ENCODE measurements at places on chromosomes 1 and 21. TPM values are rescaled to one million over a fixed set of nuclear protein-coding genes. Genes with fewer than 3 reads are reported as not detected.

GRCh38 chr1:200473698-200474371, 64.0 kb upstream of the ZNF281 start:
- no peak for DNase-seq

GRCh38 chr1:117562581-117563491, 43.0 kb upstream of the TENT5C start:
- DNase-seq: no peak

DNA sequence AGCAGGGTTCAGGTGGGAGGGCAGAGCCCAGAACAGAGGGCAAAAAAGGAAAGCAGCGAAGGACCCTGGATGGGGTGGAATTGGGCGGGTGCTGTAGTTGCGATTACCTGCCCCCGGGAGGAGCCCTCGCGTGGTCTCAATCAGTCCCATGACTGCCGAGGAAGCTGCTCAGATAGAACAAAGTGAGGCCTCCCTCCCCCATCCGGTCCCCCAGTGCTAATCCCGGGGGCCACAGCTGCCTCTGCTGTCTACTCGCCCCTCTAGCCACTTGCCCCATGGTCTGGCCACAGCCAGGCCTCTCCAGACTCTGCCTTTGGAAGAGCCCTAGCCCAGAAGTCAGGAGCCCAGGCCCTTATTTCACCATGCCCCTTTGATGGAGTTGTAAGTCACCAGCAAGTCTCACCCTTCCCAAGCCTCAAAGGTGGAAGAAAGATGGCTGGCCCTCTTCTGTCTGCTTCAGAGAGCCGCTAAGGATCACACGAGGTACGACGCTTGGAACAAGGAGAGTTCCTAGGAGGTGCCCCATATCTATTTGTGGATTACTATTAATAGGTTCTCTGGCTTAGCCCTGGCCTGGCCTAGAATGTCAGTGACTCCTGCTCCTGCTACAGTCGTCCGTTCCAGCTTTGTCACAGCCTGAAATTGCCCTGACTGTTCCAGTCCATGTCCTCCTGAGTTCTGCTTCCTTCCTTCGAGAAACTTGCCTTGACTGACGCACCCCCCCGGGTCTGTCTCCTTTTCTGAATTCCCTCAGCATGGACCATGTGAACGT, 16.4 kb downstream of the ECHDC2 start:
- peak; percentile 29 for DNase-seq

DNA sequence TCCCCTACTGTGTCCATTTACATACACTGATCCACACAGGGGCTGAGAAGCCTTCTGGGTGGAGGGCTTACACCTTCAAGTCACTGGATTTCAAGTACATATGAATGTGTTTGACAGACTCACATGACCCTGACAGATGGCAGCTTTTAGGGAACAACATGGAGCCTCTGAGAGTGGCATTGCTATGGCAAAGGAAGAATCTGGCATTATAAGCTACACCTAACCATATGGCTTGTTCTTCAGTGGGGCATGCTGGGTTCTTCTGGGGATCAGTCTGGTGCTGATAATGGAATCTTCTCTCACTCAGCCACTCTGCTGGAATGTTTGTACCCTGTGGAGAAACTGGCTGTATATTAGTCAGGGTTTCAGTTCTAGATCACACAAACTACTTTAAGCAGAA, 68.5 kb upstream of the PDE4B start:
- no peak for DNase-seq

GRCh38 chr1:75548721-75549480, 62.0 kb downstream of the SLC44A5 start:
- peak; percentile 15 for DNase-seq

DNA sequence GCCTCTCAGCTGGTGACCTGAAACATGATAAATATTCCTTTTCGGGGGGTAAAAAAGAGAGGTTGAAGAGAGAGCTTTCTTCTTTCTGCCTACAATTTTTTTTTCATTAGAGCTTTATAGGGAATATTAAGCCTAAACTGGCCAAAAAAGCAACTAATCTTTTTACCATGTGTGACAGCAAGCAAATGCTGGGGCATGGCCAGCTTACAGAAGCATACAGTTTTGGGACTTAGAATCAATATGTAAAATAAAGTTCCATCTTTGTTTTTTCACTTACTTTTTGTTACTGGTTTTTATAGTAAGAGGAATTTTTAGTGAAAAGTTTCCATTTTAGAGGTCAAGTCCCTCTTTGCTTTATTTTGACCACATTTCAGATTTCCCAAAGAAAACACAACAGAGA, 301.2 kb upstream of the DEPDC1 start:
- no peak for DNase-seq

- peak; percentile 45 for DNase-seq
These were observed 89.0 kb upstream of the MACF1 start for GRCh38 chr1:39115271-39116110.

GRCh38 chr1:223345720-223346119, 18.3 kb downstream of the SUSD4 start:
- no peak for DNase-seq

- DNase-seq: no peak
These were observed 42.7 kb upstream of the TRIM45 start for GRCh38 chr1:117164209-117164608.

DNA sequence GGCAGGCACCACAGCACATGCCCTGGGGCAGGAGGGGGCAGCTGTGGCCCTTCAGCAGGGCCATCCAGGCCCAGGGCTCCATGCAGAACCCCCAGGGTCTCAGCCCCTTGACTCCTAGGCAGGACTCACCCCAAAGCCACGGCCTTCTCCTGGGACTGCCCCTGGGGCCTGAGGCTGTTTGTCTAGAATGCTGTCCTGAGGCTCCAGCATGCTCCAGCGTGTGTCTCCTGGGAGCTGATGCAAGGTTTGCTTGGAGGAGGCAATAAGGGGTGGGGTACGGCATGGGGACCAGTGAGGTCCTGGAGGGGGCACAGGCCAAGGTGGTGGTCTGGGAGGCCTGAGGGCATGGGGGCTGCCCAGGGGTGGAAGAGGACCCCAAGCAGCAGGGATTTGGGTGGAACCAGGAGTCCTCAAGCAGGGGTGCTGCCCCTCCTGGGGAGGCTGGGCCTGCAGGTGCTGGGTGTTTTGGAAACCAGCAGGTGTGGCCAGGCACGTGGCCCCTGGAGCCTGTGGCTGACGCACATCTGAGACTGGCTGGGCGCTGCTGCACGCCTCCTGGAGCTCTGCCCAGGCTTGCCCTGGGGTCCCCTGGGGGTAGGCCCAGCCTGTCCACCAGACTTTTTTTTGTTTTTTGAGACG, 7.8 kb upstream of the CALML6 start:
- no peak for DNase-seq

GRCh38 chr21:43191521-43191920, 22.7 kb downstream of the CRYAA start:
- DNase-seq: no peak

GRCh38 chr1:46708121-46708520, 10.8 kb downstream of the EFCAB14 start:
- no peak for DNase-seq

FCMR gene
- total RNA-seq: 3.5 TPM

NAXE gene
- total RNA-seq: 139 TPM

HES2 gene
- 0.47 TPM for total RNA-seq

C1orf141 gene
- total RNA-seq: not detected

PAFAH2 gene
- total RNA-seq: 7.5 TPM

All from M059J (cell line).